ENCODE measurements at places on chromosomes 4 and X. TPM values are rescaled to one million over a fixed set of nuclear protein-coding genes. Genes with fewer than 3 reads are reported as not detected.

LRAT gene
- 1.1 TPM for total RNA-seq

DNA sequence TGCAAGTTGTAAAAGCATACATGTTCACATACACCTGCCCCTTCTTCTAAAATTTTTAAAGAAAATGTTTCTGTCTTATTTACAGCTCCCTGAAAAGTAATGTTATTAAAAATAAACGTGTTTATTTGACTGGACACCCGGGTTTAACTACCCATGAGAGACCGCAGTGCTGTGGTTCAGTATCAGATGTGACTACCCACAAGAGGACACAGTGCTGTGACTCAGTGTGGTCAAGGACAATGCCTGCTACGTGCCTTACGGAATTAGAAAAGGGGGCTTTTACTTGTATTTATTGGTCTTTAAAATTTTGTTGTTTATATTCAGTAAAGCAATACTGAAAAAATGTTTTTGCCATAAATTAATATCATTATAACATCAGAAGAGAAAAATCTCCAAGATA lies 641.4 kb downstream of the TRIML1 start:
- DNase-seq, result no peak

GRCh38 chr4:109994415-109994827 lies 81.7 kb downstream of the EGF start:
- no peak for DNase-seq

DNA sequence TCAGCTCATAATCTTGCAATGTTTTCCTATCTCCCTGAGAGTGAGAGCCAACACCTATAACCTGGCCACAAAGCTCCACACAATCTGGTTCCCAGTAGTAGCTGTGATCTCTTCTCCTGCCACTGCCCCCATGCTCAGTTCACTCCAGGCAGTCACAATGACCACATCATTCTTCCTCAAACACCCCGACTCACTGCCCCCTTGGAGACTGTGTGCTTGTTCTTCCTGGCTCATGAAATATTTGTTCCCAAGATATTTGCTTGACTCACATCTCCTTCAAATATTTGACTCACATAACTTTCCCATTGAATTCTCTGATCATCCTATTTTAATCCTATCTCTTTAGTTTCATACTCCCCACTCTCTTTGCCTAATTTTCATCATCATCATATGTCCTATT lies 173.7 kb downstream of the AREG start:
- DNase-seq, result no peak

DNA sequence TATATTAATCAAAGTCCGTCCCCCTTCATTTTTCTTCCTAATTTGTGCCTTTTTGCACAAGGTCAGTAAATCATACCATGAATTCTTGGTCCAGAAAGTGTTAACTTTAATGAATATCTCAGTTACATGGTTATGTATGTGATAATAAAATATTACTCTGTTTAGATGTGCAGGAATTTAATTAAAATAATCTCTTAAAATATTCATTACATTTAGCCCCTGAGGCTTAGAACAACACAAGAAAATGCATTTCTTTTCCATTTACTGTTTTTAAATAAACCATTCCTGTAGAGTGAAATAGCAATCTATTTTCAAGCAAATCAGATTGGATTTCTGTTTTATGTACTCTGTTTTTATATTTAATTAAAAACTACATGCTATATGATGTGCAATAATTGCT lies 17.6 kb downstream of the MAB21L2 start:
- DNase-seq, result no peak

DNA sequence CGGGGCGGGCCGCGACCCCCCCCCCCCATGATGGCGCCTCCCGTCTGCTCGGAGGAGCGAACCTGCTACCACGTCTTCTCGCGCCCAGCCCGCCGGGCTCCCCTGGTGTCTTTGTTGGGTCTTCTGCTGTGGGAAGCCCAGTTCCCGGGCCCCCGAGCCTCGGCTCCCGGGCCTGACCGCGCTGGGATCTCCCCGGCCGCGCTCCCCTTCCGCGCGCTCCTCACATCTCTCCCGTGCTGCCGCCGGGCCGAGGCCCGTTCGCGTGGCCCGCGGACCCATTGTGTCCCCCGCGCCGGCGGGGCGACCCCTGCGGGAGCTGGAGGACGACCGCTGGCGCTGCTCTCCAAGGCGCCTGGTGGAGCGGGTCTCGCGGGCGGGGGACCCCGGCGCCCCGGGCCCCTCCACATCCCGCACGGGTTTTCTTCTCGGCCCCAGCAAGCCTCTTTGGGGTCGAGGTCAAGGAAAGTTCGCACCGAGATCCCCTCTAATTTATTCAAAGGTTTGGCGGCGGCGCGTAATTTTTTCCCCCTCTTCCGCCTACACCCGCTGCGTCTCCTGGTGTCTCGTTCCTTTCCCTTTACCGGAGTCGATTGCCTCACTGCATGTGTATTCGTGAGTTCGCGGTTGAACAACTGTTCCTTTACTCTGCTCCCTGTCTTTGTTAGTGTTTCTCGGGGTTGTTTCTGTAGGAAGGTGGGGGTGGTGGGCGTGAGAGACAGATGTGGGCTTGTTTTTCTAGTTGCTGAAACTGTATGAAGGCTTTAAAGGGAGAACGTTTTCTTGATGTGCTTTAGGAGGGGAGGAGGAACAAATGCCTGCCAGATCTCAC lies 770 bp downstream of the SMAD1 start:
- DNase-seq, result peak; percentile 77

DNA sequence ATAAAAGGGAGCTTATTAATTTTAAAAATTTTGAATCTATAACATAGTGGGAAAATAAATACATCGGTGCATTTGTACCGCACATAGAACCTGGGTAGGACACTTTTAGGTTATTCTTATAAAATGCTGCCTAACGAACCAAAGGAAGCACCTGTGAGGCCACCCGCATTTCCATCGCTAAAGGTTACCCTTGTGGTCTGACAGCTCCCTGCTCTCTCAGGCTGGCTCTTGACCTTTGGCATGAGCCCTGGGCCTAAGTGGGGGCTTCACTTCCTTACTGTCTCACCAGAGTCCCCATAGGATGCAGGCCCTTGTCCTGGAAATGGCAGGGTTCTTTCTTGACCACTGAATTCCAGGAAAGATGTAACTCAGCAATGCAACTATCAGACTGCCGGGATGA lies 46.0 kb downstream of the HADH start:
- no peak for DNase-seq

DNA sequence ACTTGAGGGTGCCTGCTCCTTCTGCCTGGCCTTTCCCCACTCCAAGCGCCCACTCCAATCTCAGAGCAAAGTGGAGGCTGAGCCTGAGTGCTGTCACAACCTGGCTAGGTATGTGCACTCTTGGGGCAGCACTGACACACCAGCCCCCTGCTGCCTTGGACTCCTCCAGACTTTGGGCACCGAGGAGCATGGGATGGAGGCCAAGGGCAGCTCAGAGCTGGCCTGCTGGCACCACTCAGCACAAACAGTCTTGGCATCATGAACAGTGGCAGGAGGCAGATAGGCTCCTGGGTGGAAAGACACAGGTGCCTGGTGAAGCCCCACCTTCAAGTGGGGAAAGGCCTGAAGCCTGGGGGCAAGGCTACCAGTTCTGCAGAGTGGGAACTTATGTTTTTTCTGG lies 91.8 kb downstream of the KCNIP4 start:
- DNase-seq, result no peak

DNA sequence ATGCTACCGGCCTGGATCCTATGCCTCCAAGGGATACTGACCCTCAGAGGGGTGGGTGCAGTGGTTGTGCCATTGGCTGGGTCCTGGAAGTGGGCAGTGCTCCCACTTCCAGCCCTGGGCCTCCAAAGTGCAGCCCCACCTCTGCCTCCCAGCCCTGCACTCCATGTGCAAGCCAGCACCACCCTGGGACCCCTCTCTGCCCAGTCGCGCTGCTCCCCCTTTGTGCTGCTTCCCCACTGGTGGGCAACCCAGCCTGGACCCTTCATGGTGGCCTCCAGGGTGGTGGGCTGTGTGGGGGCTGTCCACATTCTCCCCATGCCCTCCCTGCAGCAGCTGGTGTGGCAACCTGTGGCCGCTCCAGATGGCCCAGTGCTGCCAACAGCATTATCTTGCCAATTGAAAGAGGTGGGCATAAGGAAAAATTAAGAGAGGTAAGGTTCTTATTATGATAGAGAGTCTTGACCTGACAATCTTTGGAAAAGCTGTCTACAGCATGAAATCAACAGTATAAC lies 309.7 kb downstream of the GUCY2F start:
- no peak for DNase-seq

DNA sequence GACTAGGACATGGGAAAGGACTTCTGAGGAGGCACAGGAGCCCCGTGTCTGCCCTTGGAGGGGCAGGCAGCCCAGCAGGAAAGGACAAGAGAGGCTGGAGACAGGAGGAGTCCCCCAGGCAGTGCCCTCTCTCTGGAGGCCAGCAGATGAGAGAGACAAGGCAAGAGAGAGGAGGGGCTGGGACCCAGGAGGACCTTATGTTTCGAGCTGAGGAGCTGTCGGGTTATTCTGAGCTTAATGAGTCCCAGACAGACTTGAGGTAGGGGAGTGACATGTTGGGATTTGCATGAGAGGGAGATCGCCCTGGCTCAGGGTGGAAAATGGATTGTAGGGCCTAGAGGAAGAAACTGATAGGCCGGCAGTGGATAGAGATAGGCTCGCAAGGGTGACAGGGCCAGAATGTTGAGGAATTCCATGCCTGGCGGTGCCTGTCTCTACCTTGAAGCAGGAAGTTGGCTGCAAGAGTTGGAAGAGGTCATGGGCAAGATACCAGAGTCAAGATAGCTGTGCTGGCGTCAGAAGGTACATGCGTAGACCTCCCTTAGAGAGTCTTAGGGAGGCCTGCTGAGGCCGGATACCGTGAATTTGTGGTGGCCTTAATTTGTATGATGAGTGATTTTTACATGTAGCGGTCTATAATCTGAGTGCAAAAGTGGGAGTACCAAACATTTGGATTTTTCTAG lies 19.4 kb downstream of the STOX2 start:
- no peak for DNase-seq

GRCh38 chr4:54541426-54542118 lies 116.2 kb upstream of the KIT start:
- DNase-seq, result no peak

DNA sequence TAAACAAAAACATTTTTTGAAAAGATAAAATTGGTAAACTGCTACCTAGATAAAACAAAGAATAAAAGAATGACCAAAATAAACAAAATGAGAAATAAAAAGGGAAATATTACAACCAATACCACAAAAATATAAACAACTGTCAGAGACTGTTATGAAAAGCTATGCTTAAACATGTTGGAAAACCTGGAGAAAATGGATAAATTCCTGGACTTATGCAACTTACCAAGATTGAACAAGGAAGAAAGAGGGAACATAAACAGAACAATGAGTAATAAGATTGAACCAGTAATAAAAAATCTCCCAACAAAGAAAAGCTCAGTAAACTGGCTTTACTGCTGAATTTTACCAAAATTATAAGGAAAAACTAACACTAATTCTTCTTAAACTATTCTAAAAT lies 518.7 kb downstream of the GRXCR1 start:
- DNase-seq, result no peak

CYLC1 gene
- not detected for total RNA-seq

DNA sequence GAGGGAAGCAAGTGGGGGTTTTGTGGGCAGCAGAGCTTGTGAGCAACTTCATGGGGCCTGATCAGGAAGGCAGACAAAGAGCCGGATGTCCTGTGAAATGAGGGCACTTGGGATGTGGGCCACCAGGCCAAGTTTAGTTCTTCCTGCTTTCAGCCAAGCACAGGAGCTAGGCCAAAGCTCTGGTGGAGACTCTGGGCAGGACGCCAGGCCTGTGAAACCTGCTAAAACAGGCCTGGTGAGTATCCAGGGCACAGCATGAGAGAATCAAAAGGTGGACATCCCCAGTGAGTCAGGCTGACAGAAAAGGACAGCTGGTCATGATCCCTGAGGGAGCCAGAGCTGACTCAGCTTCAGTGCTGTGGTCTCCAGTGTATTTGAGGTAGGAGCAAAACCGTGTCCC lies 95.7 kb downstream of the NPNT start:
- DNase-seq, result peak; percentile 78
